ENCODE measurements at places on chromosomes 6 and 20. TPM values are rescaled to one million over a fixed set of nuclear protein-coding genes. Genes with fewer than 3 reads are reported as not detected.

PKHD1 gene
- 4.3 TPM for polyA plus RNA-seq

FILIP1 gene
- 57.6 TPM for polyA plus RNA-seq

MAS1 gene
- polyA plus RNA-seq = 0.18 TPM

OR2J3 gene
- not detected for polyA plus RNA-seq

KCNG1 gene
- polyA plus RNA-seq = 0.32 TPM

DNA sequence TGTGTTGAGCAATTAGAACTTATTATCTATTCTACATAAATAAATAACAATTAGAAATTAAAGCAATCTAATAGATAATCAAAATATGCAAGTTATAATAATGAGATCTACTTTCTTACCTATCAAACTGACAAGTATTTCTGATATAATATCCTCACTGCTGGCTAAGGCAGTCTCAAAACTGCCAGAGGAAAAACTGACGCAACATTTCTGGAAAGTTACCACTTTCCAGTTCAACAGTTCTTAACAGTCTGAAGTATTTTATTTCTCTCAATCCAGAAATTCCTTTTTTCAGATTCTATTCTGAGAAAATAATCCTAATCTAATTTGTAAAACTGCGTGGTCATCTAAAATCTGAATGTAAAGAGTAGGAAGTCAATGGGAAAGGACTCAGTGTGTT is 121.0 kb downstream of the TRDN start:
- DNase-seq = no peak

Data from forelimb muscle (tissue), 1 donor.